Temporal lobe (tissue), 4 donors: ENCODE measurements at places on chromosomes 2 and 18. TPM values are rescaled to one million over a fixed set of nuclear protein-coding genes. Genes with fewer than 3 reads are reported as not detected.

The CDKL4 gene
- 5.7 TPM for total RNA-seq

The TET3 gene
- total RNA-seq = 21.4 TPM

The PTH2R gene
- 2.0 TPM for total RNA-seq

The KANSL3 gene
- 26.3 TPM for total RNA-seq

The RNF125 gene
- 1.7 TPM for total RNA-seq

The GAREM2 gene
- total RNA-seq = 10.6 TPM

The REEP1 gene
- total RNA-seq = 125 TPM
